ENCODE measurements at places on chromosomes 2 and 18. TPM values are rescaled to one million over a fixed set of nuclear protein-coding genes. Genes with fewer than 3 reads are reported as not detected.

DNA sequence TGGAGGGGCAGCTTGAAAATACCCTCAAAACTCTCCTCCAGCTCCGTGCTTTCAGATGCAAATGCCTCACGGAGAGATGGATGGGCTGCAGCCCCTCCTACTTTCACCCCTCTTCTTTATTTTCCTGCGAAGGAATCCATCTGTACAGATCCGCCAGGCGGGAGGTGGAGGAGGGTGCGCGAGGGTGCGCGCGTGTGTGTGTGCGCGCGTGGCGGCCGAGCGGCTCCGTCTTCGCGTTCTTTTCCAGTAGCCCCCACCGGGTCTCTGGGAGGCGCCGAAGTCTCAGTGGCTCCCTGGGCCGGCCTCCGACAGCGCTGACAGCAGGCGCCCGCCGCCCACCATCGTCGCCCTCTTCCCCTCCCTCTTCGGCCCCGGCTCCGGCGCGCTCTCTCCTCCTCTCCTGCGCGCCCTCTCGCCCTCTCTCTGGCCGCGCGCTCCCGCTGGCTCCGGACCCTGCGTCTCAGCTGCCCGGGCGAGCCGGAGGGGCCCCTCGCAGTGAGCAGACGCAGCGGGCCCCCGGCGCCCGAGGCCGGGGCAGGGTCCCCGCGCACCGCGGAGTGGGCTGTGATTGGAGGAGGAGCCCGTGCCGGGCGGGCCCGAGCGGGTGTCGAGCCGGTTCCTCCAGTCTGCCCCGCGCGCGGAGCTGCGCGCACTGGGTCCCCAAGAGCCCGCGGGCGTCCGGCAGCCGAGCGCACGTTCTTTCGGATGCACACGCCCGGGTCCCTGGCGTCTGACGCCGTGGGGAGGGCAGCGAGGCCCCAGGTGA lies at the start of gene CDH7:
Gene CDH7, plus strand, starts transcription at position 624 of the 766 bp plus-strand sequence. CDS start 11,831 bp downstream, outside the sequence.
- no peak within 1 kb of the TSS for H3K27ac ChIP-seq
- no peaks in the 10 kb centered on the region for H3K36me3 ChIP-seq
- no peaks in the 10 kb centered on the region for H3K27me3 ChIP-seq
- no peak within 1 kb of the TSS for H3K4me3 ChIP-seq
- no peak for DNase-seq

The RASGRP3 gene
- total RNA-seq = 3.0 TPM

GRCh38 chr2:42949125-42949524 lies 156.7 kb upstream of the HAAO start:
- peaks cover 8% of the 10 kb centered on the region for H3K4me1 ChIP-seq
- no peak overlapping the region for H3K4me3 ChIP-seq
- no peaks in the 10 kb centered on the region for H3K36me3 ChIP-seq
- no peak overlapping the region for H3K27ac ChIP-seq
- no peak for DNase-seq

The FAM228A gene
- 1.4 TPM for total RNA-seq

The OR6B2 gene
- total RNA-seq = not detected

DNA sequence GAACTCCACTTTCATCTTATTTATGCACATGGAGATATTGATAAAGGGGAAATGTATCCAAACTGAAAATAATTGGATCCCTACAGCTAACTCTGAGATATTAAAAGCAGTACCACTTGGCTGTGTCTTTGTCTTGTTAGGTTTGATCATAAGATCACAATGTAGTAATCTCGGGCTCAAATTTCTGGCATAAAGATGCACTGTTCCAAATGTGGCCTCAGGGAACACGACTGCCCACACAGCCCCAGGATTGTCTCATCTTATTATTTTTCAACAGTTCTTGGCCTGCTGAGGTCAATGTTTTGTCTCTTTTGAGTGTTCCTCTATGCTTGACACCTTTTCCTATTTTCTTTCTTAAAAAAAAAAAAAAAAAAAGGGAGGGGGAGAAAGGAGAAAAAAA lies 114.1 kb downstream of the GBX2 start:
- no peaks in the 10 kb centered on the region for H3K27me3 ChIP-seq
- H3K27ac ChIP-seq = no peak overlapping the region
- H3K36me3 ChIP-seq = no peaks in the 10 kb centered on the region
- no peak overlapping the region for H3K4me3 ChIP-seq
- no peak for DNase-seq

DNA sequence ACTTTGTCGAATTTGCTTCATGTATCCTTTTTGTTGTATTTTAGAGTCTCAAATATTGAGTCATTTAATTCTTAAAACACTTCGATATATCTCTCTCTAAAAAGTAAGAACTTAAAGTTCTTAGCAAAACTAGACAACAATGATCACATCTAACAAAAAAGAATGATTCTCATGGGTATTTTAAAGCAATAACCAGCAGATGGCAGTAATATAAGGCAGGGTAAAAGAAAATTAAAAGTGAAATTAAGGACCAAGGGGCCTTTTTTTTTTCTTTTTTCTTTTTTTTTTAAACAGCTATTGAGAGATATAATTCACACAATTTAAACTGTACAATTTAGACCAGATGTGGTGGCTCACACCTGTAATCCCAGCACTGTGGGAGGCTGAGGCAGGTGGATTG lies 9.9 kb upstream of the AOX1 start:
- no peak overlapping the region for H3K4me3 ChIP-seq
- DNase-seq = no peak
- no peaks in the 10 kb centered on the region for H3K4me1 ChIP-seq

GRCh38 chr18:11974741-11975325 lies 6.5 kb upstream of the IMPA2 start:
- H3K36me3 ChIP-seq = no peaks in the 10 kb centered on the region
- H3K27ac ChIP-seq = no peak overlapping the region
- H3K4me1 ChIP-seq = peaks cover 3% of the 10 kb centered on the region
- no peak for DNase-seq

DNA sequence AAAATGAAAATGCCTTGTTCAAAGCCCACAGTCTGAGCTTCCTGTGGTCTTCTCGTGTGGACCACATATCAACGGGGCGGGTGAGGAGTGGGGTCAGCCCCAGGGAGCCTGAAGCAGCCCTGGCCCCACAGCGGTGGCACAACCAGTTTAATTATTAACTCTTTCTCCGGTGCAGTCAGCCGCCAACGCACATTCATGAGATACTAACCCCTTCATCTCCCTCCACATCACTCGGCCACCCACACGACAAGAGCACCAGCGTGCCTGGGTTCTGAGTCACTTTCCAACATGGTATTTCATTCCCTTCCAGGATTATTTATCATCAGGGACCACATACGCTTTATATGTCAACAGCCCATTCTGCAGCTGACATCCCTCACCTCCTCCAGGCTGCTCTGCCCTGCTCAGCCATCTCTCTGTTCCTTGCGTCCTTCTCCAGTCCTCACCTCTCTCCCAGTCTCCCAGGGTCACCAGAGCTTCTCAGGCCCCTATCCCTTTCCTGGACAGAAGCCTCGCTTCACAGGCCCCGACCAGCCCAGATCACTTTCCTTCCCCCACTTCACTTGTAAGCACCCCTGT lies 48.0 kb upstream of the ID2 start:
- no peak overlapping the region for H3K4me3 ChIP-seq
- no peaks in the 10 kb centered on the region for H3K27me3 ChIP-seq
- H3K36me3 ChIP-seq = no peaks in the 10 kb centered on the region
- peaks cover 12% of the 10 kb centered on the region for H3K4me1 ChIP-seq
- DNase-seq = no peak

GRCh38 chr18:79963658-79964329 lies 649 bp upstream of the HSBP1L1 start:
- H3K36me3 ChIP-seq = no peaks in the 10 kb centered on the region
- H3K27ac ChIP-seq = no peak overlapping the region
- H3K4me3 ChIP-seq = peak overlapping the region; percentile 77
- no peaks in the 10 kb centered on the region for H3K27me3 ChIP-seq
- no peak for DNase-seq

GRCh38 chr18:31612124-31612523 lies 20.4 kb downstream of the TTR start:
- no peaks in the 10 kb centered on the region for H3K36me3 ChIP-seq
- DNase-seq = no peak
- H3K4me3 ChIP-seq = no peak overlapping the region
- no peaks in the 10 kb centered on the region for H3K27me3 ChIP-seq
- H3K27ac ChIP-seq = no peak overlapping the region
- no peaks in the 10 kb centered on the region for H3K4me1 ChIP-seq

DNA sequence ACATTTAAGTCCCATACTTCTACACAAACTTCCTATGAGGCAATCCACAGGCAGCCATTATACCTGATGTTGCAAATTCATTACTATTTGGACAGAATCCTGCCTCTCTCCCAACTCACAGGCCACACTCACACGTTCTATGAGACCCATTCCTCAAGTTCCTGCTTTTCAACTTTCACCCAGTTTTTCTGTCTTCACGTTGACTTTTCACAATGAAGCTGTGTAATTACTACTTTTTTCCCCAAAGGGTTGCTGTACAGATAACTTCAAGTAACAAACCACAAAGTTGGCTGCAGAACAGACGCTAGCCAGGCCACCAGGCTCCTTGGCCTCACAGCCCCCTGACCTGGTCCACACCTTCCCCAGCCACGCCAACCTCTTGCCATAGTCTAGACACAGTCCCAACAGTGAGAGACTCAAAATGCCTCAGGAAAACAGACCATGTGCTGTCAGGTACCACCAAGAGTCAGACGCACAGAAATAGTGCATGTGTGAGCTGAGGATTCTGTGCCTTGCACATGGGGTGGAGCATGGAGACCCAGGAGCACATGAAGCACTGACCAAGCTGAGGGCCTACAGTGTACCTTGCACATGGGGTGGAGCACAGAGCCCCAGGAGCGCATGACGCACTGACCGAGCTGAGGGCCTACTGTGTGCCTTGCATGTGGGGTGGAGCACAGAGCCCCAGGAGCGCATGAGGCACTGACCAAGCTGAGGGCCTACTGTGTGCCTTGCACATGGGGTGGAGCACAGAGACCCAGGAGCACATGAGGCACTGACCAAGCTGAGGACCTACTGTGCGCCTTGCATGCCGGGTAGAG lies 61.0 kb downstream of the EIPR1 start:
- no peak overlapping the region for H3K4me3 ChIP-seq
- no peaks in the 10 kb centered on the region for H3K4me1 ChIP-seq
- no peak overlapping the region for H3K27ac ChIP-seq
- H3K27me3 ChIP-seq = no peaks in the 10 kb centered on the region

DNA sequence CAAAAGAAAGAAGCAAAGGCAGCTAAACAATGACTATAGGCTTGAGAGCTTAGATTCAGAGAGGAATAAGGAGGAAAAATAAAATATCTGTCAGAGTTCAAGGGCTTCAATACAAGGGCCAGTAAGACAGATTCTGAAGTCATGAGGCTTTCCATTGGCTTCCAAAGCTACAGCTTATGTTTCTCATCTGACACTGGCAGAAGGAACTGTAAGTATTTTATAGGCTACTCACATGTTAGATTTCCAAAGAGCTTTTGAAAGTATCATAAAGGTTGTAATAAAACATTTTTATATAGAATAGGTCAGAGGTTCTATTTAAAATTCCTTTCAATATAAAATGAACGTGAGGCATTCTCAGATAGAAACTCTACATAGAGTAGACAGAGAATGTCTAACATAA lies 746.6 kb upstream of the NXPH2 start:
- no peak overlapping the region for H3K27ac ChIP-seq
- DNase-seq = no peak
- no peak overlapping the region for H3K4me3 ChIP-seq
- H3K27me3 ChIP-seq = no peaks in the 10 kb centered on the region

GRCh38 chr2:60351802-60352201 lies 201.7 kb downstream of the BCL11A start:
- DNase-seq = no peak
- no peaks in the 10 kb centered on the region for H3K36me3 ChIP-seq
- H3K27me3 ChIP-seq = no peaks in the 10 kb centered on the region
- no peak overlapping the region for H3K4me3 ChIP-seq
- no peak overlapping the region for H3K27ac ChIP-seq
- no peaks in the 10 kb centered on the region for H3K4me1 ChIP-seq

The MOGAT1 gene
- total RNA-seq = not detected

DNA sequence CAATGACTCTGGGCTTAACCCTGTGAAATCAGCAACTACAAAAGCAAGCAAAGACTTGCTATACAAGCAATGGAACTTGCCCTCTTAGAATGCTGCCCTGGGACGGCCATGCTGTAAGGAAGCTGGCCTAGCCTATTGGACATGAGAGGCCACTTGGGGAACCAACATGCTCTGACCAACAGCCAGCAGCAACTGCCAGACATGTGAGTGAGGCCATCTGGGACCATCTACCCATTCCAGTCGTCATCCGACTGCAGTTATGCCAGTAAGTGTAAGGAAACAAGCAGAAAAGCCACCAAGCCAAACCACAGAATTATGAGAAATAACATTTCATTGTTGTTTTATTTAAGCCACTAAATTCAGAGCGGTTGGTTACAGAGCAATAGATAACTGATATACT lies 40.9 kb downstream of the CLASP1 start:
- no peak overlapping the region for H3K27ac ChIP-seq
- H3K36me3 ChIP-seq = no peaks in the 10 kb centered on the region
- no peaks in the 10 kb centered on the region for H3K27me3 ChIP-seq
- peaks cover 10% of the 10 kb centered on the region for H3K4me1 ChIP-seq
- H3K4me3 ChIP-seq = no peak overlapping the region

DNA sequence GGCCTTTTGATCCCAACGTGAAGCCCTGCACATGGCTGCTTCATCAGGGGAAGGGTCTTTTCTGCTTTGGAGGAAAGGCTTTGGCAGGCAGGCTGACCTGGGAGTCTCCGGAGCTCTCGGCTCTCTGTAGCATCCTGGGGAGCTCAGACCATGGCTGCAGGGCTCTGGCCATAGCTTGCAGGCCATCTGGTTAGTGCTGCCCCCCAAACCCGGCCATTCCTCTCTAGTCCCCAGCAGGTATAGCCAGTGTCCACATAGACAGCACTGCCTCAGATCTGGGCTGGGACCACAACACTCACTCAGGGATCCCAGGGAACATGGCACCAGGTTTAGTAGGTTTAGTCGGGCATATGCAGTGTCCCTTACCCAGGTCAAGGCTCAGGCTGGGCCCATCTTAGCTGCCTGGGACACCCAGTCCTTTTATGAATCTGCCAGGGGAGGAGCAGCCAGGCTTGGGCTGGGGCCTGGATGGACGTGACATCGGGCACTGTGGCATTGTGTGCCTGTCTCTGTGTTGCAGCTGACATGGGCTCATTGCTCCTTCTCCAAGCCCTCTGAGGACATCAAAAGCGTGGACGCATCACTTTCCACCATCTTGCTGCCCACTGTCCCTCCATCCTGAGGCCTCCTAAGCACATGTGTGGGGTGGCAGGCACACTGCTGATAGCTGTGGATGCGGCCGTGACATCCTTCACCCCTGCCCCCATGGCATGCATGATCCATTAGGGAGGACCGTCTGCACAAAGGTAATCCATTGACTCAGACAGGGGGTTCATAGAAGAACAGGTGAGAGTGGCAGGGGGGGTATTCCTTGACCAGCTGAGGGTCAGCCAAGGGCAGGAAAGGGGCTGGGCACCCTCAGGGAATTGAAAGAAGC lies 19.2 kb upstream of the GPR35 start:
- no peaks in the 10 kb centered on the region for H3K36me3 ChIP-seq
- H3K27me3 ChIP-seq = no peaks in the 10 kb centered on the region
- no peak for DNase-seq
- H3K27ac ChIP-seq = no peak overlapping the region
- H3K4me3 ChIP-seq = no peak overlapping the region

Measured in ovary (tissue), 10 donors.